Kidney capillary endothelial cell (primary cell): ENCODE measurements at places on chromosomes 1 and 21.

GRCh38 chr1:93666613-93667384, 14.8 kb downstream of the BCAR3 start:
- DNase-seq, result no peak

- DNase-seq, result no peak
These were observed 25.2 kb downstream of the B3GALT5 start for GRCh38 chr21:39637971-39638240.

DNA sequence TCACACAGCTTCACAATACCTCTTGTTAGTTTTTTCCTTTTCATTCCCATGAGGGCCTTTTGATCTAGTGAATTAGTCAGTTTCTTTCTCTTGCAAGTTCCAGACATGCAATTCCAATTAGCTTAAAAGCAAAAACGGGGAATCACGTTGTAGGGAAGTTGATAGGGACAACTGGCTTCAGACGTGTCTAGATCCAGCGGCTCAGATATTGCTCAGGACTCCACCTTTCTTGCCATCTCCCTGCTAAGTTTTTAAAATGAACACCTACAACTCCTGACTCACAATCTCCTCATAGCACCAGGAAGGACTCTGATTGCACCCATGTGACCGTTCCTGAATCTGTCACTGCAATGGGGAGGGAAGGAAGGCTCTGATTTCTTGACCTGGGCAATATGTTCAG, 63.8 kb upstream of the ARHGAP29 start:
- DNase-seq, result no peak

- peak; percentile 50 for DNase-seq
These were observed 73.9 kb downstream of the RAP1GAP start for GRCh38 chr1:21594935-21595897.

DNA sequence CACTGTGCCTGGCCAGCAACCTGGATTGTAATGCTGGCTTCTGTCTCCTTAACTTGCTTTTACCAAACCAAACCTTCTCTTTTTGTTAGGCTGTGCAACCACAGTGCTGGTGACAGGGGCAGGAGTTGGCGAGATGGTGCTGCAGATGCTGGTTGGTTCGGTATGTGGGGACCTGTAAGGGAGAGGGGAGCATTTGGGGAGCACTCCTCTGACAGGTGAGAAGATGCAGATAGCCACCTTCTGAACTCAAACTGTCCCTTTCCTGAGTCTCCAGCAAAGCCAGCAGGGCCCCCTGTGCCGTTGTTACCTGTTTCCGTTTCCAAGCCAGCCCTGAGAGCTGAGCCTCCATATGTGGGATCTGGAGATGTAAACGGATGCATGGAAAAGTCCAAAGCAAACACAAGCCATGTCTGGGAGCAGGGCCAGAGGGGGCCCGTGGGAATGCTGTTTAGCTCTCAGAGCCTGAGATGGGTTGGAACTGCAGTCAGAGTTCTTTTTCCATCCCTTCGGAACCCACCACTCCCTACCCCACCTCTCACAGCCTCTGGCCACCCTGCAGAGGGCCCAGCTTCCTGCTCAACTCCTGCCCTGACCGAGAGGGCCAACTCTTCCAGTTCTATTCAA, 34.0 kb downstream of the ELK4 start:
- no peak for DNase-seq

DNA sequence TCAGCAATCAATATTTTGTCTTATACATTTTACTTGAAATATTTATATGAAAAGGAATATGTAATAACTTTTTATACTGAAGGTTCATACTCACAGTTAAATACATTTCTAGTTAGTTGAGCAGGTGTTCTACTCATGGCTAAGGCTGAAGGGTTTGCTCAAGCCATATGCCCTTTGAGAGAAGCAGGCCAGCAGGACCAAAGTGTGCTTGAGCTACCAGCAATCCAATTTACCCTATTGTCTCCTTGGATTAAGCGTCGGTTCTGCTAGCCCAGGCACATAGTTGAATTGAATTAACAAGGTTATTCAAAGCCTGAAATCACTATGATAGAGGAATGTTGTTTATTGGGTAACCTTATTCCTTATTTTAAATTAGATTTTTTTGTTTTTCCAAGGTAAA, 151.5 kb upstream of the BACE2 start:
- DNase-seq, result no peak
